Activated CD4-positive, alpha-beta T cell treated with anti-CD3 and anti-CD28 coated beads for 36 hours (primary cell): ENCODE measurements at places on chromosomes 7 and 10. TPM values are rescaled to one million over a fixed set of nuclear protein-coding genes. Genes with fewer than 3 reads are reported as not detected.
A peak's percentile ranks its signal among the peaks of the same experiment; 100 is the strongest.

DNA sequence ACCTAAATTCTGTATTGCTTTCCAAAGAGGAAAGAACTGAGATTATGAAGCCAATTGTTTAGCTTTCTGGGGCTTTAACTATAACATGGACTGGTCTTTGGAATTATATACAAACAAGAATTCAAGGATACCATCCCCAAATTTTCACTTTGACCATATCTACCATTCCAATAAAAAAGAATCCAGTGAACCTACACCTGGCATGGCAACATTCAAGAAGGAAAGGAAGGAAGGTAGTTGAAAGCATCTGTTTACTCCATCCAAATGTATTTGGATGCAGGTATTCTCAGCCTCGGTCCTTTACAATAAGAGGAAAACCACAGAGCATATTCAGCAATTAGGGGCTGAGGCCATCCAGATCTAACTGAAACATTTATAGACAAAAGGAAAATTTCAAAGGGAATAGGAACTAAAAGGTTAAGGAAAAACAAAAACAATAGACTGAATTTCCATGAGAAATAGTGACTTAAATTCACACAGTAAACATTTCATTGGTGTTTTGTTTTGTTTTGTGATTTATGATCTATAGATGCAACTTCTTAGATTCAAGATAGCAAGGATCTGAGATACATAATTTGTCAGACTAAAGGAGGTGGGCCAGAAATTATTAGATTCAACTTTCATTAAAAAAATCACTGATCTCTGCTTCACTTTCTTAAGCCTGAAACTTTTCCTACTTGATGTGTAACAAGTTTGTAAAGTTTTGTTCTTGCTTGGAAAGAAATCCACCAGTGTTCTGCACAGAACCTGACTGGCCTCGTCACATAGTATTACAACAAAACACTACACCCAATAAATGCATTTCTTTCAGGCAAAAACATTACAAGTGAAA lies 12.7 kb downstream of the SKIDA1 start:
- H3K36me3 ChIP-seq, result no peaks in the 10 kb centered on the region
- H3K27ac ChIP-seq, result no peak overlapping the region
- DNase-seq, result no peak
- H3K27me3 ChIP-seq, result peaks cover 48% of the 10 kb centered on the region
- H3K4me1 ChIP-seq, result peaks cover 7% of the 10 kb centered on the region

UTF1 gene
- total RNA-seq, result not detected

GRCh38 chr7:27777662-27778061 lies 37.7 kb downstream of the TAX1BP1 start:
- DNase-seq, result no peak
- no peaks in the 10 kb centered on the region for H3K27me3 ChIP-seq
- no peak overlapping the region for H3K4me3 ChIP-seq
- no peaks in the 10 kb centered on the region for H3K36me3 ChIP-seq
- H3K27ac ChIP-seq, result no peak overlapping the region

HMX3 gene
- not detected for total RNA-seq

ITIH5 gene
- total RNA-seq, result not detected

DNA sequence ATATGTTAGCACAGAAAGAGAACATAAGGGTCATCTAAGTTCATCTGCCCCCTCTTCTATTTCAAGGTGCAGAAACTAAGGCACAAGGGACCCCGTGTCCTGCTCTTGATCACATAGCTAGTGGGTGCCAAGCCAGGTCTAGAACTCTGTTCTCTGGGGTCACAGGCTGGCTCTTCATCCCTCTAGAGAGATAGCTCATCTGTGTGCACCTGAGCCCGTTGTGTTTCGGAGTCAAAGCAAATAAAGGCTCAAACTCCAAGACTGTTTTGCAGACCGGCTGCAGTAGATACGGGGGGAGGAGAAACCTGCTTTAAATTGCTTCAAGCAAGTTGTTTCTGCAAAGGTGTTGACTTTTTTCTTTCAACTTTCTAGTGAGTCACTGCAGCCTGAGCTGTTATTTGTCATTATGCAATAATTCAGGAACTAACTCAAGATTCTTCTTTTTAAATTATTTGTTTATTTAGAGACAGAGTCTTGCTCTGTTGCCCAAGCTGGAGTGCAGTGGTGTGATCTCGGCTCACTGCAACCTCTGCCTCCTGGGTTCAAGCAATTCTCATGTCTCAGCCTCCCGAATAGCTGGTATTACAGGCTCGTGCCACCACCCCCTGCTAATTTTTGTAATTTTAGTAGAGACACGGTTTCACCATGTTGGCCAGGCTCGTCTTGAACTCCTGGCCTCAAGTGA lies 6.5 kb downstream of the BLVRA start:
- H3K4me3 ChIP-seq, result no peak overlapping the region
- H3K4me1 ChIP-seq, result peaks cover 36% of the 10 kb centered on the region
- no peaks in the 10 kb centered on the region for H3K36me3 ChIP-seq
- H3K27ac ChIP-seq, result no peak overlapping the region
- no peaks in the 10 kb centered on the region for H3K27me3 ChIP-seq

GRCh38 chr10:51932530-51932929 lies 233.1 kb upstream of the CSTF2T start:
- H3K36me3 ChIP-seq, result no peaks in the 10 kb centered on the region
- H3K4me3 ChIP-seq, result no peak overlapping the region
- no peak for DNase-seq
- peaks cover 4% of the 10 kb centered on the region for H3K27me3 ChIP-seq

ADK gene
- total RNA-seq, result 55.0 TPM

- peak overlapping the region; percentile 8 for H3K27ac ChIP-seq
- H3K27me3 ChIP-seq, result no peaks in the 10 kb centered on the region
- H3K4me1 ChIP-seq, result peaks cover 41% of the 10 kb centered on the region
- DNase-seq, result no peak
- H3K4me3 ChIP-seq, result peak overlapping the region; percentile 90
Observed at GRCh38 chr10:5888351-5888750, 1.3 kb downstream of the ANKRD16 start.

DNA sequence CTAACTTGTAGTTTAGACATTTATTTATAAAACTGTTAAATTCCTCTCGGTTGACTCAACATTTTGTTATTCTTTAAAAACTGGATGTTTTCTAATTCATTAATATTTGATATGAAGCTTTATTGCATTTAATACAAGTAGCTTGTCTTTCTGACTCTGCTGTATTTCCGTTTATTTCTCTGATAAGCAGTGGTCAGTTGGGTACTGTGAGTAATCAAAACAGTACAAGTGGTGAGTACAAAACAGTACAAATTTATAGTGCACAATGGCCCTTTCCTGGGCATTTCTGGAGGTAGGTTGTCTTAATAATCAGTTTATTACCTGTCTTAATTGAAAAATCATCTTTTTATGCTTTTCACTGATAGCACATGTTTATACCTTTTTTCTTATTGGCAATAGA lies 182.7 kb downstream of the CCSER2 start:
- no peak overlapping the region for H3K4me3 ChIP-seq
- H3K4me1 ChIP-seq, result no peaks in the 10 kb centered on the region
- no peaks in the 10 kb centered on the region for H3K27me3 ChIP-seq
- H3K27ac ChIP-seq, result no peak overlapping the region
- H3K36me3 ChIP-seq, result peaks cover 18% of the 10 kb centered on the region

DNA sequence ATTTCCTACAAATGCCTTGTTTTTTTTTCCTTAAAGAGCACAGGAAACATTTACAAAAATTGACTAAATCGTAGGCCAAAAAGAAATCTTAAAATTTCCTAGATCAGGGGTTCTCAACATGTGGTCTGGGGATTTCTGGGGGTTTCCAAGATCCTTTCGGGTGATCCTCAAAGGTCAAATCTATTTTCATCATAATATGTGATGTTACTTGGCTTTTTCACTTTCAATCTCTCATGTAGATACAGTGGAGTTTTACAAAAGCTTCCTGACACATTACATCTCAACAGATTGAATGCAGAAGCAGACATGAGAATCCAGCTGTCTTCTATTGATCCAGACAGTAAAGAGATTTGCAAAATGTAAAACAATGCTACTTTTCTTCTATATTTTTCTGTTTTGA lies 497.3 kb downstream of the INHBA start:
- H3K27ac ChIP-seq, result no peak overlapping the region
- no peaks in the 10 kb centered on the region for H3K4me1 ChIP-seq
- H3K27me3 ChIP-seq, result no peaks in the 10 kb centered on the region
- no peak for DNase-seq
- no peaks in the 10 kb centered on the region for H3K36me3 ChIP-seq

DNA sequence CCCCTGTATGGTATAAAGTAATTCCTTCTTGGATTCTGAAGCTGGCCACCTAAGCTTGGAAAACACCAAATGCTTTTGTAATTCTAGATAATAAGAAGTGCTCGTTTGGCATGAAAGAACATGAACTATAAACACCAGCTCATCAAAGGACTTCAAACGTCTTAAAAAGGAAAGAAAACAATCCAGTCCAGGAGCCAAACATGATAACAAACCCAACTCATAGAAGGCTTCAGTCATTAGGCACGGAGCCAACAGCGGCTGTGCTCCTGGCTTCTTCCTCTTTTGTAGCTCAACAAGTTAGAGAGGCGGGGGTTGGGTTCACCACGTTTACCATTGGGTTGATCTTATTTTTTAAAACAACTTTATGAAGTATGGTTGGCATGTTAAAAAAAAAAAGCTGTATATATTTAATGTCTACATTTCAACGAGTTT lies 56.4 kb upstream of the ECHDC3 start:
- H3K4me1 ChIP-seq, result peaks cover 49% of the 10 kb centered on the region
- H3K4me3 ChIP-seq, result peak overlapping the region; percentile 41
- peaks cover 4% of the 10 kb centered on the region for H3K27me3 ChIP-seq

DNA sequence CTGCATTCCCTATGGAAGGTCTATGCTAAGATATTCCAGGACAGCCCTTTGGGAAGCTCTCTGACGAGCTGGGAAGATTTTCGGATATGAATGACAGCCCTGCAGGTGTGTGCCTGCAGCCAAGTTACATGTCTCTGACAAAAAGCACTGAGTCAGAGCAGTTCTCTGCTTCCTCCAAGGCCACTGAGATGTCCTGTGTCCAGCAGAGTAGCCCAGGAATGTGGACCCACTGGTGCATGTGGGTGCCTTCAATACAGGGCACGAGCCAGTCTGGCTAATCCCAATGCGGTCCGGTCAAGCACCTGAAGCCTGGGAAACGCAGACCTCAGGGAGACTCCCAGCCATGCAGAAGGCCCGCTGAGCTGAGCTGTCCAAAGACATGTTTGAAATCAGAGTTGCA lies 565.7 kb downstream of the TCERG1L start:
- H3K27me3 ChIP-seq, result no peaks in the 10 kb centered on the region
- H3K4me3 ChIP-seq, result no peak overlapping the region
- H3K27ac ChIP-seq, result no peak overlapping the region
- no peak for DNase-seq
- no peaks in the 10 kb centered on the region for H3K4me1 ChIP-seq

GRCh38 chr10:13839430-13839990 lies 252.7 kb downstream of the PRPF18 start:
- peaks cover 2% of the 10 kb centered on the region for H3K36me3 ChIP-seq
- no peaks in the 10 kb centered on the region for H3K4me1 ChIP-seq
- no peak for DNase-seq
- H3K27ac ChIP-seq, result no peak overlapping the region
- H3K27me3 ChIP-seq, result no peaks in the 10 kb centered on the region

RARRES2 gene
- not detected for total RNA-seq

DNA sequence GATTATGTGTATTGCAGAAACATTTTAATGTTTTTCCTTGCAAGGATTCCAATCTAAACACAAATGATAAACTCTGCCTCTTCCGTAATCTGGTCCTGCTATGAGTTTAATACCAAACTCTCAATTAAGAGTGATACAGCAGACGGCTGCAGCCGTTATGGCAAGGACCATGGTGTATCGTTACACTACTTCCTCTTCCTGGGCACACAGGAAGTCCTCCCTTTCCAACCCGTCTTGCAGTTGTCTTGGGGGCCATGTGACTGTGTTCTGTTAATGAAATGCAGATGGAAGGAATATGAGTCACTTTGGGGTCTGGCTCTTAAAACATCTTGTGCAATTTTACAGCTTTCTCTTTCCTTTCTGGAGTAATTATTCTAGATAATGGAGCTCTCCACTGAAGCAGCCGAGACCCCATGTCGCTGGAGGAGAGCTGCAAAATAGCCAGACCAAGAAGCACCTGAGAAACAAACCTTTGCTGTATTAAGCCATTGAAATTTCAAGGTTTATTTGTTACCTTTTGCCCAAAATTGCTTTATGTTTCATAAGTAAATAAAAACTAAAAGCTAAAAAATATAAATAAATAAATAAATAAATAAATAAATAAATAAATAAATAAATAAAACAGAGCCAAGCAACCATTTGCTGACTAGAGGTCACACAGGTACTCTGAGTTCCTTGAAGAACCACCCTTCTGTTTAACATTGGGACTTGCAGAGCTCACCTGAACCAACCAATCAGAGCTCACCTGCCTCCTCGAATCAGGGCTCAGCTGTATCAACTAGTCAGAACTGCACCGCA lies 74.7 kb downstream of the FRMPD2 start:
- no peak overlapping the region for H3K4me3 ChIP-seq
- no peak overlapping the region for H3K27ac ChIP-seq

CTTNBP2 gene
- total RNA-seq, result not detected

- no peak overlapping the region for H3K4me3 ChIP-seq
- no peak overlapping the region for H3K27ac ChIP-seq
- no peaks in the 10 kb centered on the region for H3K4me1 ChIP-seq
Observed at GRCh38 chr7:7870555-7870954, 98.0 kb upstream of the GLCCI1 start.

EBF3 gene
- total RNA-seq, result not detected

AGR3 gene
- total RNA-seq, result not detected

DNA sequence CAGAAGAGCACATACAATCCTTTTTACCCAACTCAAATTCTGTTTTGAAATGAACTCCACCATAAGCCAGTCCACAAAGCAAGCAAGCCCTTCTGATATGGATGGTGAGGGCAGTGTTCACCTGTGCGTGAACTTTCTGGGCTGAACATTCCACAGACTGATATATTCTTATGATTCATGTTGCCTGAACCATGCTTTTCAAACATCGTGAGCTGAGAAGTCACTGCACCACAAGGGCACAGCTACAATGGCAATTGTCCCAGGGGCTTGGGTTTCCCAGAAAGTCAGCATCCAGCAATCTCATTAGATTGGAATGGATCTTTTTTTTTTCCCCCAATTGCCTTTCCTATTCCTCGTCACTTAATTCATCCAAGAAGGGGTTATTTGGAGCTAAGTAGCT lies 86.9 kb upstream of the ZNF438 start:
- H3K27me3 ChIP-seq, result peaks cover 2% of the 10 kb centered on the region
- no peak for DNase-seq
- H3K27ac ChIP-seq, result no peak overlapping the region
- H3K4me3 ChIP-seq, result no peak overlapping the region
- peaks cover 19% of the 10 kb centered on the region for H3K4me1 ChIP-seq

- no peaks in the 10 kb centered on the region for H3K4me1 ChIP-seq
- no peak overlapping the region for H3K27ac ChIP-seq
- no peaks in the 10 kb centered on the region for H3K36me3 ChIP-seq
- no peak overlapping the region for H3K4me3 ChIP-seq
- peaks cover 3% of the 10 kb centered on the region for H3K27me3 ChIP-seq
Observed at GRCh38 chr7:29304756-29305155, 110.2 kb downstream of the CHN2 start.

GRCh38 chr7:4883372-4884144 lies at the start of gene RADIL:
RADIL (minus strand) TSS chr7:4883716; CDS start chr7:4878139, 5,577 bp downstream.
- H3K4me3 ChIP-seq, result peak within 1 kb of the TSS; percentile 64
- H3K27me3 ChIP-seq, result peaks cover 20% of the 10 kb centered on the region
- H3K36me3 ChIP-seq, result no peaks in the 10 kb centered on the region
- peak; percentile 98 for DNase-seq

CLRN3 gene
- total RNA-seq, result not detected
